ENCODE measurements at places on chromosomes 12 and 14.

GRCh38 chr12:27469176-27469736 is 22.7 kb downstream of the SMCO2 start:
- DNase-seq = no peak

DNA sequence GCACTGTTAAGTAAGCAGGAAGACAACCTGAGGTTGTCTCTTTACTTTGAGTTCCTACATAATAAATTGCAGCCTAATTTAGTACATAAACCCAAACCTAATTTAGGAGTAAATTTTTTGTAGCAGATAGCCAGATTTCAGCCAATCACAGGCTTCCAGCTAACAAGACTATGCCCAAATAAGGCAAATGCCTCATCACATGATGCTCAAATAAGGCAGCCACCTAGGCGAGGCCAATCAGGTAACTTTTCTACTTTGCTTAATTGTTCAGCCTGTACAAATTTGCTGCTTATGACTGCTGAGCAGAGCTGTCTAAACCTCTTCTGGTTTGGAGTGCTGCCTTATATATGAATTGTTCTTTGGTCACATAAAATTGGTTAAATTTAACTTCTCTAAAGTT is 1118.7 kb upstream of the TMEM132C start:
- DNase-seq = no peak

GRCh38 chr14:89226801-89227495 is 190.1 kb downstream of the FOXN3 start:
- no peak for DNase-seq

GRCh38 chr12:132238884-132239283 is 90.5 kb downstream of the GALNT9 start:
- DNase-seq = no peak

GRCh38 chr12:41919048-41919447 is 225.6 kb downstream of the GXYLT1 start:
- DNase-seq = no peak

- no peak for DNase-seq
Observed at GRCh38 chr14:33642691-33643244, 308.1 kb downstream of the EGLN3 start.

DNA sequence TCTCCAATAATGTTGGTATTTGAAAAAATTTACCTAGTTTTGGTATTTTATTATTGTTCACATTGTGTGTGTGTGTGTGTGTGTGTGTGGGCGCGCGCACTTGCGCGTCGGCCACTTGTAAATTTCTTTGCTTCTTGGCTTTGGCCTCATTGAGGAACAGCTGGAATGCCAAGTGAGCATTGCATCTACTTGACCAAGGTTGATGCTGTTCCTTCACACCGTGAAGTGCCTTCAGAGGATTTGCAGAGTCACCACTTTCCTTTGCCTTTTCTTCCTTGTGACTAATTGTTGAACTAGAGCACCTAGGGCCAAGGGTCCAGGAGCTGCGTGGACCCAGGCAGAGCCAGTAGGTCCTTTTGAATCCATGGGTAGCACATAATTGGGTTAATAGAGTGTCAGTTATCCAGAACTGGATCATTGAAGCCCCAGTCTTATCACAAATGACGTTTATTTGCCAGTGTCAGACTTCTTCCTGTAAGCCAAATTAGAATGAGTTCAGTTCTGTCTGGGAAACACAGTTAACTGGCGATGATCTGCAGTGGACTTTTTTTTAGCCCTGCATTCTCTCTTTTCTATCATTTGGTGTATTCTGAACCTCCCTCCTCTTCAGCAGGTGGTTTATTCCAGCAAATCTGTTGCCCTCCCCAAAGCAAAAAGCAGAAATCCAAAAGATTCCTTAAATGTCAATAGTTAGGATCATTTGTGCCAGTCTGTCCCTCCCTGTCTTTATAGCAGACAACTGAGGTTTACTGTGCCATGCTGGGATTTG is 2.6 kb downstream of the PPP2R5C start:
- no peak for DNase-seq

GRCh38 chr12:50401500-50402081 is 906 bp downstream of the LARP4 start:
- DNase-seq = no peak

GRCh38 chr12:75564398-75564797 is 53.0 kb upstream of the KRR1 start:
- no peak for DNase-seq

DNA sequence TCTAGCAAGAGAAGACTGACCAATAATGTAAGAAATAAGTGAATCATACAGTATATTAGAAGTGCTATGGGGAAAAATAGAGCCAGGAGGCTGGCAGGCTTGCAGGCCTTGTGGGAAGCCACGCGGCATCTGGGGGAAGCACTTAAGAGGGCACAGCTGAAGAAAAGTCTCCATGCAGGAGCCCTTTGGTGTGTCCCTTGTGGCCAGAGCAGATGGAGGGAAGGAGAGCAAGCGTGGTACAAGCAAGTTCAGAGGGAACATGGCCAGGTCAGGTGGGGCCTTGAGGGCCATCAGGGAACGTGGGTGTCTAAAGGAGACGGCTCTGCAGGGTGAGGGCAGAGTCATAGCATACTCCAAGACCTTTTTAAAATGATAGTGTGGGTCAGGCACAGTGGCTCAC is 51.7 kb downstream of the LRRC74A start:
- DNase-seq = no peak

DNA sequence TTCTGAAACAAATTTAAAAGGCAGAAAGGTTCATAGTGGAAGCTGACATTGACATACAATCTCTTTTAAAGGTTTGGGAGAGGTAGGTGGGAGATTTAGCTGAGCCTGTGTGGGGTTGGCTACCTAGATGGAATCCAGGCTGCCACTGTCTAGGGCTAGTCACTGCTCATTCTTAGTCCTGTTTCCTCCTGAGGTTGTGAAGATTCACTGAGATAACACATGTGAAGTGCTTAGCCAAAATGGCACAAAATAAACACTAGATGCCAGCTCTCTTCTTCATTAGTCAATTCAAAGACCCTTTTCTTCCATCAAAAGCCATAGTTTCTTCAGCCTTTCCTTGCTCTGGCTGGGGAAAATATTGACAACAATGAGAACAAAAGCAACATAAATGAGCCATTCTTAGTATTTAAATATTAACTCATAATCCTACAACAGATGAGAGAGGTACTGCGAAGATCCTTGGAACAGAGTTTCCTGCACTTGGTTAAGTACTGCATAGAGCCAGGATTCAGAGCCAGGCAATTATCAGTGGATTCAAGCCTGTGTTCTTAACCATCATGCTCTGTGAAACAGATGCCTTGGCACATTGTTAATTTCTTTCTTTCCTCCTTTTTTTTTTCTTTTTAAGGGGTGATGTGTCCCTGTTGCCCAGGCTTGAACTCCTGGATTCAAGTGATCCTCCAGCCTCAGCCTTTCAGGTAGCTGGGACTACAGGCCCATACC is 3.5 kb downstream of the MYF6 start:
- DNase-seq = no peak

GRCh38 chr12:58313091-58313855 is 371.9 kb downstream of the ATP23 start:
- DNase-seq = no peak

- DNase-seq = no peak
Observed at GRCh38 chr14:68215629-68216028, 396.1 kb downstream of the RAD51B start.

DNA sequence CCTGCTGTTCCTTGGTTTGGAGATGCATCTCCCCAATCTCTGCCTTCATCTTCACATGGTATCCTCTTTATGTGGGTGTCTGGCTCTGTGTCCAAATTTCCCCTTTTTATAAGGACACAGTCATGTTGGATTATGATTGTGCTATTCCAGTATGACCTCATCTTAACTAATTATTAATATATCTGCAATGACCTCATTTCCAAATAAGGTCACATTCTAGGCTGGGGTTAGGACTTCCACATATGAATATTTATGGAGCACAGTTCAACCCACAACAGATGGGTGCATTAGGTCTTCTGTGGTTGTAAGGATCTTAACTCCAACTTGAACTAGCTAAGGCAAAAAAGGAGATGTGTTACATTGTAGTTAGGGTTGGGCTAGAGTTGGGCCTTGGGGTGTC is 69.4 kb downstream of the ADCK1 start:
- no peak for DNase-seq

- no peak for DNase-seq
Observed at GRCh38 chr14:103095210-103095778, 769 bp downstream of the EXOC3L4 start.

All from stimulated activated CD4-positive, alpha-beta T cell treated with anti-CD3 and anti-CD28 coated beads, Interleukin-1b, Interleukin-23, amount 100 ng/mL, for 24 hours (primary cell).